ENCODE measurements at places on chromosomes 13 and 19.

GRCh38 chr19:29837448-29837981 is 25.7 kb downstream of the CCNE1 start:
- peak; percentile 40 for DNase-seq

DNA sequence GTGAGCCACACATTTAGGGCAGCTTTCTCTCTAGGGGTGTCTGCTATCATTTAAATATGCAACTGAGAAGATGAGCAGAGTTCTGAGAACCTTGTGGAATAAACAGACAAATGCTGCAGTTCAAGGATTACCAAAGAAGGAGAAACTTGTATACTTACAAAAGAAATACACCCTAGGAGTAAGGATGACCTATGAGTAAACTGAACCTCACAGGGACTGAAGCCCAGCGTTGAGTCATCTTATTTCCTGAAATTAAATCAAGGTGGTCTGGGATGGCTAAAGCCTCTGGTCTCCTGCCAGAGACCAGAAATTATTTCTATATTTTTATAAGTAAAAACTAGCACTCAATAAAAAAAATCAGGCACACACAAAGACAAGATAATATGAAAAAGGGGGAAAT is 40.1 kb downstream of the FAM216B start:
- DNase-seq: no peak

DNA sequence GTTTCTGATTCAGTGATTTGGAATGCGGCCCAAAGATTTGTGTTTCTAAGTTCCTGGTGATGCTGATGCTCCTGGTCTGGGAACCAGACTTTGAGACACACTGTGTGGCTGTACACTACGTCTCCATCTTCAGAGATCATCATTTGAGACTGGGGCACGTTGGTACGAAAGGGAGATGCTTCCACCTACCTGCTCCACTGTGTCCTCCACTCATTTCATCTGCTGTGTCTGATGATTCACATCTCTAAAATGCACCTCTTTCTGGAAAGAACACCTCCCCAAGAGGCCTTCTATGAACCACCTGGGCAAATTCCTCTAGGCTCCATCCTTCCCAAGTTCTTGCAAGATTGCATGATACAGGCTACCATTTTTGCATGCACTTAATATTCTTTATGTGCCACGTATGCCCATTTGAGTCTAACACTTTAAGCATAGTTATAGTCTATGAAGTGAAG is 58.6 kb downstream of the ERCC5 start:
- DNase-seq: no peak

- DNase-seq: no peak
Measured at GRCh38 chr13:49220036-49220855, at the start of gene MLNR. Gene MLNR, plus strand, starts transcription at chr13:49220338. Its CDS starts 0 bp downstream, at chr13:49220338.

GRCh38 chr19:50725218-50725910 is 2.2 kb downstream of the CLEC11A start:
- DNase-seq: no peak

- no peak for DNase-seq
Measured at GRCh38 chr13:35984287-35984686, 146.9 kb downstream of the DCLK1 start.

DNA sequence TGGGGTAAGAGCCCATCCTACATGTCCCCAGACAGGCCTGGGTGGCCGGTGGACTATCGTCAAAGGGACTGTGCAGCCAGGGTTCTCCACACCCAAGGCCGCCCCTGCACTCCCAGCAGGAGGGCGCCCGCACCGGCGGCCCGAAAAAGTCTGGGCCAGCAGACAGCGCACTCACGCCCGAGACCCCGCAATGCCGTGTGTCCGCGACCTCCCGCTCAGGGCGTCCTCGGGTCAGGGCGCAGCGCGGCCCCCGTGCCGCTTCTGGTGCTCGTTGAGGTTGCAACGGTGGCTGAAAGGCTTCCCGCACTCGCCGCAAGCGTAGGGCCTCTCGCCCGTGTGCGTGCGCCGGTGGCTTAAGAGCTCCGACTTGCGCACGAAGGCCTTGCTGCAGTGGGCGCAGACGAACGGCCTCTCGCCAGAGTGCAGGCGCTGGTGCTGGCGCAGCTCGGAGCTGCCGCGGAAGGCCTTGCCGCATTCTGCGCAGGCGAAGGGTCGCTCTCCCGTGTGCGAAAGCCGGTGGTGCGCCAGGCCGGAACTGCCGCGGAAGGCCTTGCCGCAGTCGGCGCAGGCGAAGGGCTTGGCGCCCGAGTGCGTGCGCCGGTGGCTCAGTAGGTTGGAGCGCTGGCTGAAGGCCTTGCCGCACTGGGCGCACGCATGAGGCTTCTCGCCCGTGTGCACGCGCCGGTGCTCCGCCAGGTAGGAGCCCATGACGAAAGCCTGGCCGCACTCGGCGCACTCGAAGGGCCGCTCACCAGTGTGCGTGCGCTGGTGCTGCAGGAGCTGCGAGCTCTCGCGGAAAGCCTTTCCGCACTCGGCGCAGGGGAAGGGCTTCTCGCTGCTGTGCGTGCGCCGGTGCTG is 2.8 kb upstream of the A1BG start:
- no peak for DNase-seq

- no peak for DNase-seq
Measured at GRCh38 chr19:9354651-9355050, 8.2 kb upstream of the ZNF177 start.

GRCh38 chr19:1780272-1780958 is 27.1 kb downstream of the ONECUT3 start:
- DNase-seq: no peak

DNA sequence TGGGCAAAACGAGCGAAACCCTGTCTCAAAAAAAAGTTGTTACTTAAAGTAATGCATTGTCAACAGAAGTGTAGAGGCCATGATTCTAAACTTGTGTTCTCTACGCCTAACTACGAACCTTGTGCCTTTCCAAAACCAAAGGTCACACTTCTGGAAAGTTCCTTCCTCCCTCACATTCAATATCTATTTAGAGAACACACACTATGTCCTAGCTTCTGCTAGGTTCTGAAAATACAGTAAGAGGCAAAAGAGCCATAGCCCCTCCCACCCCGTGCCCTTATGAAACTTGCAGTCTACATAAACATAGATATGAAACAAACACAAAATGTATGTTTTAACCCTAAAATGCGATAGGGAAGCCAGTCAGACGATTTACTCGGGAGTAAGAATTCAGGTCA is 36.4 kb downstream of the RNF6 start:
- DNase-seq: no peak

DNA sequence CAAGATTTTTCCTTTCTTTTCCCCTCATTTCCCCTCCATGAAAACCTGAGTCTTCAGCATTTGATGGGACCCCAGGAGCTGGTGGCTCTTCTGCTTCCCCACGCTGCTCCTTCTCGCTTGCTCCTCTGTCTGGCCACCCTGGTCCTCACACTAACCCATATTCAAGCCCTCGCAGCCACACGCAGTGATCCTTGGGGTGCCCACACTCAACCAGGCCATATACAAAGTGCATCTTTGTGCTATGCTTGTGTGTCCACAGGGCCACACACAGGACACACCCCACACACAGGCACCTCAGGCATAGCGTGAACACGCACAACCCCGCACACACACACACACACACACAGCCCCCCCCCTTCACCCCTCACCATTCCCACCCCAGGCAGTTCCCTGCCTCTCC is 132.1 kb downstream of the URI1 start:
- DNase-seq: no peak

- DNase-seq: no peak
Measured at GRCh38 chr13:19673473-19674430, 40.3 kb downstream of the MPHOSPH8 start.

GRCh38 chr19:46133101-46133627 is 8.7 kb upstream of the IGFL3 start:
- DNase-seq: no peak

- no peak for DNase-seq
Measured at GRCh38 chr19:16721051-16721450, 1.4 kb downstream of the NWD1 start.

DNA sequence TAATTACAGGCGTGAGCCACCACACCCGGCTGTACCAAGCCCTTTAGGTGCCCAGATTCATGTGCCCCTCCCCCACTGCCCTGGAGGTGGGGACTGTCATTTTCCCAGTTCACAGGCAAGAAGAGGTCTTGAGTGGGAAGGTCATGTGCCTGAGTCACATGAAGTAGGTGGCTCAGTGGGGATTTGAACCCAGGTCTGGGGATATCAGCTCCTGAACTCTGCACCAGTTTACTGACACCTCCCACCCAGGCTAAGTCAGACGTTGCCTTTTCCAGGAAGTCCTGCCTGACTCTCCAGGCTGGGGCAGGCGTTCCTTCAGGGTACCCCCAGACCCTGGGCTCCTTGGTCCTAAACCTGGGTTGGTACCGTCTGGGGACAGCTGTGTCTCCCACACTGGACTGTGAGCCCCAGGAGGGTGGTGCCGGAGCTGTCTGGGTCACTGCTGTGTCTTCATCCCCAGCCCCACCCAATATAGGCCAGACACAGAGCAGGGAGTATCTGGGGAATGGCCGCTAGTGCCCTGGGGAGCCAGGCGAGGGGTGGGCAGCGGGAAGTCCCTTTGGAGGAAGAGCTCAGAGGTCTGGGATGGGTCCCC is 8.6 kb downstream of the VASP start:
- no peak for DNase-seq

DNA sequence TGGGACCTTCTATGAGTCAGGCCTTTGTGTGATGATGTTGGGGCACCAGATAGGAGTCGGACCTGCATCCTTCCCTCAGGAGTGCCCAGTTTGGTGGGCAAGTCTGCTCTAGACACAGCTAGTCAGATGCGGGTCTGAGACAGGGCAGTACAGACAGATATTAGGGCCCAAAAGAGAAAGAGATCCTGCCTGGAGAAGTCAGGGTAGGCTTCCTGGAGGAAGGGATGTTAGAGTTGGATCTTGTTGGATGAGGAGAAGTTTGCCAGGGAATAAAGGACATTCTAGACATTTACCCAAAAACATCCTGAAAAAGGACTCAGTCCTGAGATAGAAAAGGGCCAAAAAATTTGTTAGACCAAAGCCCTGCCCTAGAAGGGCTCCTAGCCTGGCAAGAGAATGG is 17.2 kb downstream of the VRK3 start:
- no peak for DNase-seq

GRCh38 chr19:2578391-2578890 is 102.5 kb downstream of the GADD45B start:
- no peak for DNase-seq

DNA sequence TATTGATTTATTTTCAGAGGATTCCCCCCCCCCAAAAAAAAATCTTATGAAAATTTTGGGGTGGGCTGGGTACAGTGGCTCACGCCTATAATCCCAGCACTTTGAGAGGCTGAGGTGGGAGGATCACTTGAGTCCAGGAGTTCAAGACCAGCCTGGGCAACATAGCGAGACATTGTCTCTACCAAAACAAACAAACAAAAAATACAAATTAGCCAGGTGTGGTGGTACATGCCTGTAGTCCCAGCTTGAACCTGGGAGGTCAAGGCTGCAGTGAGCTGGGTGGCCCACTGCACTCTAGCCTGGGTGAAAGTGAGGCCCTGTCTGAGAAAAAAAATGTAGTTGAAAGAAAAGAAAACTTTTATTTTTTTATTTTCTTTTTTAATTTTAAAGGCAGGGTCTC is 17.9 kb downstream of the NECTIN2 start:
- DNase-seq: no peak

- no peak for DNase-seq
Measured at GRCh38 chr13:50203256-50203941, 188.2 kb downstream of the KCNRG start.

GRCh38 chr19:45791744-45792469 is 738 bp downstream of the DMWD start:
- no peak for DNase-seq

GRCh38 chr19:11279505-11280236 is 16.3 kb upstream of the TSPAN16 start:
- no peak for DNase-seq

GRCh38 chr13:40505196-40505595 is 161.2 kb downstream of the FOXO1 start:
- no peak for DNase-seq

- no peak for DNase-seq
Measured at GRCh38 chr13:101916108-101916774, 463.8 kb downstream of the ITGBL1 start.

- no peak for DNase-seq
Measured at GRCh38 chr19:5308451-5309437, 31.9 kb downstream of the PTPRS start.

DNA sequence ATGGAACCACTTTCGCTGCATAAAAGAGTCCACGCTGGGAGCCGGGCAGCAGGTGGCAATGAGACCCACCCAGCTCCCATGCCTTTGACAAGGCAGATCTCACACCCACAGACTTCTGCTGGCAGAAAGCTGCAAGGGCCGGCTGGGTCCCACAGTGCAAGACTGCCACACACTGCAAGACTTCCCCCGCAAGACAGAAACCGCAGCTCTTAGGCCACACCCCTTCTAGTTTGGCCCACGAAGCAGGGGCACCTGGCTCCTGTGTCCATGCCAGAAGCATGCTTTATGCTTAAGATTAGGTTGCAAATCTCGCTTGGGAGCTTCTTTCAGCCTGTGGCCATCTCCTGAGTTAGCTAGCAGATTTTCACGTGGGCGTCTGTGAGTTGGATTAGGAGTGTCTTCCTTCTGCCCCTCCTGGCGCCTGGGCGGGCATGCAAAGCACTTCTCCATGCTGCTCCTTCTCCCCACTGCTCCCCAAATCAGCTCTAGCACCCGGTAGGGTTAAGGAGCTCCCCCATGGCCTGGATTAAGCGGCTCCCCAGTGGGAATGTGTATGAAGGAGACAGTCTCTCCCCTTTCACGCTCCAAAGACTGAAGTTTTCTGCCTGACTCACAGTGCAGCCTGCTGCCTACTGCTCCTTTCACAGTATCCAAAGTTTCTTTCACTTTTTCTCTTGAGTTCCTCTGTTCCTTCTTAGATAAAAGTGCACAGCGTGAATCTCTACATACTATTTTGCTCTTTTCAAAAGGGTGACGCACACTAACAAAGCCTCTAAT is 17.7 kb downstream of the GPC6 start:
- no peak for DNase-seq

DNA sequence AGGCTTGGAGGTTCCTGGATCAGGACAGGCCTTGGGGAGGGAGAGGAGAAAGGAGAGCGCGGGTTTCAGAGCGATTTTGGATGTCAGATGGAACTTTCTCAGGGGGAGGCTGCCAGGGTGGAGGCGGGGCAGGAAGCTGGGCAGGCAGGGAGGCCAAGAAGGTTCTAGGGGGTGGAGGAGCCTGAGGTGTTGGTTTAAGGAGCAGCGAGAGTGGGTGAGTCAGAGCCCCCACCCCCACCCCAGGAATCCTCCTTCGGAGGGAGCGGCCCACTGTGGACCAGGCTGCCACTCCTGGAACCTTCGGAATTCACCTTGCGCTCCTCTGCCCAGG is 15.9 kb upstream of the NOP53 start:
- no peak for DNase-seq

GRCh38 chr13:113125506-113126264 is 3.1 kb downstream of the F10 start:
- no peak for DNase-seq

GRCh38 chr19:5262721-5263120 is 77.9 kb downstream of the PTPRS start:
- no peak for DNase-seq

GRCh38 chr19:49809941-49810389 is 3.1 kb downstream of the FUZ start:
- no peak for DNase-seq

- no peak for DNase-seq
Measured at GRCh38 chr13:104043184-104043583, 977.0 kb upstream of the SLC10A2 start.
